ENCODE measurements at places on chromosomes 4 and X. TPM values are rescaled to one million over a fixed set of nuclear protein-coding genes. Genes with fewer than 3 reads are reported as not detected.

The CENPVL1 gene
- total RNA-seq, result not detected

- no peak for DNase-seq
These were observed 22.1 kb downstream of the UBE2K start for GRCh38 chr4:39719804-39720580.

DNA sequence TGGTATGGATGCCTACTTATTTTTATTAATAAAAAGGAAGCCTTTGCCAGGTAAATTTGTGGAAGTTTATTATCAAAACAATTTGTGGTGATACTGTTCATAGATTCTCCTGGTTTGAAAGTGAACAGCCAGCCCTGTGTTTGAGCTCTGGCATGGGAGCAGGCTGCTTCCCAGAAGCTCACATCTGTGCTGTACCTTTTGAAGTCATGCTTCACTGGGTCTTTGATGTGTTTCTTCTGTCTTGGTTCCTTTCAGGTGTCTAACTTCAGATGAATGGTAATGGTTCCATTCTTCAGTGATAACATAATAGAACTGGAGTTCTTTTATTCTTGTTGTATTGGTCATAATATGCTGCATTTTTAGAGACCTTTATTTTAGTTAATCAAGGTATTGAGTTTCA is 85.5 kb downstream of the BMPR1B start:
- no peak for DNase-seq

DNA sequence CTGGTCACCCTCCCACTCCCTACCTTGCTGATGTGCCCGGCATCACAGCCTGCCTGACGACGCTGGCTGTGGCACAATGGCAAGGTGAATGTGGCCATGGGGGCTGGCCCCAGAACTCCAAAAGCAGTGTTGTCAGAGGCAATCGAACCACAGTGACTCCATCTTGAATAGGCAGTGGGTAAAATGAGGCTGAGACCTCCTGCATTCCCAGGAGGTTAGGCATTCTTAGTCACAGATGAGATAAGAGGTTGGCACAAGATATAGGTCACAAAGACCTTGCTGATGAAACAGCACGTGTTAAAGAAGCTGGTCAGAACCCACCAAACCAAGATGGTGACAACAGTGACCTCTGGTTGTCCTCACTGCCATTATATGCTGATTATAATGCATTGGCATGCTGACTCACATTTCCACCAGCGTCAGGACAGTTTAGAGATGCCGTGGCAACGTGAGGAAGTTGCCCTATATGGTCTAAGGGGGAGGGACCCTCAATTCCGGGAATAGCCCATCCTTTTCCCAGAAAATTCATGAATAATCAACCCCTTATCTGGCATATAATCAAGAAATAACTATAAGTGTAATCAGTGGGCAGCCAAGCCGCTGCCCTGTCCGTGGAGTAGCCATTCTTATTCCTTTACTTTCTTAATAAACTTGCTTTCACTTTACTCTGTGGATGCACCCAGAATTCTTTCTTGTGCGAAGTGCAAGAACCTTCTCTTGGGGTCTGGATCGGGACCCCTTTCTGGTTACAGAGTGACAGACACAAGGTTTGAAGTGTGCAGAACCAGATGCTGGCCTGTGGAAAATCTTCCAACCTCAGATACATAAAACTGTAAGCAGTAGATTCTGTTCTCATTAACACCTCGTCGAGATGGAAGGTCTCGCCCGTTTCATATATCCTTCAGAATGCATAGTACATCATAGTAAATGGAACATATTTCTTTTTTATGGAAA is 26.8 kb upstream of the CLDN24 start:
- peak; percentile 62 for DNase-seq

GRCh38 chr4:5955201-5955821 is 62.4 kb upstream of the CRMP1 start:
- peak; percentile 4 for DNase-seq

- DNase-seq, result peak; percentile 15
These were observed 187.0 kb downstream of the AFAP1 start for GRCh38 chr4:7752649-7753048.

All from Caki2 (cell line).